ENCODE measurements at places on chromosomes 16 and 17.
A peak's percentile ranks its signal among the peaks of the same experiment; 100 is the strongest.

- DNase-seq = peak; percentile 15
Measured at GRCh38 chr17:58329810-58330537, 1.4 kb upstream of the TSPOAP1 start.

GRCh38 chr16:4404967-4405696 lies 11.3 kb downstream of the CORO7 start:
- DNase-seq = no peak

- DNase-seq = no peak
Measured at GRCh38 chr17:7982173-7982572, 20.2 kb upstream of the GUCY2D start.

DNA sequence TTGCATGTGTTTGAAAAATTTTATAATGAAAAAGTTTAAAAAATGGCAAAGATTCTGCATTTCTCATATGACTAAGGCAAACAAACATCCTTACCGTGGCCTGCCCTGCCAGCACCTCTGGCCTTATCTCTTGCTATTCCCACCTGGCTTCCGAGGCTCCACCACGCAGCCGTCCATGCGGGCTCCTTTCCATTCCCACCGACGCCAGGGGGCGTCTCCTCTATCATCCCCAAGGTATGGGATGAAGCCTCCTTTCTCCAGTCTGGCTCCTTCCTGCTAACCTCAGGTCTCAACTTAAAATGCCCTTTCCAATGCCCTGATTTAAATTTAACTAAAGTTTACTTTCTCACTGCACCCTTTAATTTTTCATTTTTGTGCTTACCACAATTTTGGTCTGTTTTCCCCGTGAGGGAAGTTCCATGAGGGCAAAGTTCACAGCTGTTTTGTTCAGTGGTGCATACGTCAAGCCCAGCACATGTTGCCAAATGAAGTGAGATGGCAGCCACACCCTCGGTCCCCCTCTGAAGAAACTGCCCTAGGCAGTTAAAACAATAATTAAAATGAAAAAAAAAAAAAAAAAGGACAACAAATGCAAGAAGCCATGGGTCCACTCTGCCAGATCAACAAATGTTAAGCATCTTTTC lies 13.3 kb upstream of the SDK2 start:
- no peak for DNase-seq

DNA sequence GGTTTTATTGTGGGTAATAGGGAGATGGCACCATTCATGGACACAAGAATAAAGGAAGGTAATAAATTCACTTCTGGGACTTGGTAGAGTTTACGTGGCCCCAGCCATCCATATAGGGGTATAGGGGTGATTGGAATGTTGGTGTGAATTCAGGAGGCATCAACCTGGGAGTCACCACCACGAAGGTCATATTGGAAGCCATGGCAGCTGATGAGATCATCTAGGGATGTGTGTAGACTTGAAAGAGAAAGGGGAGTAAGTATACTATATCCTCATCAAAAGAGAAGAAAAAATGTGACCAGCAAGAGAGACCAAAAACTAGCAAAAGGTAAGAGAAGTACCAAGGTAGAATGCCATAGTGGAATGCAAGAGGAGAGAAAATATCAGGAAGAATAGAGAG lies 26.6 kb upstream of the GINS3 start:
- DNase-seq = no peak

DNA sequence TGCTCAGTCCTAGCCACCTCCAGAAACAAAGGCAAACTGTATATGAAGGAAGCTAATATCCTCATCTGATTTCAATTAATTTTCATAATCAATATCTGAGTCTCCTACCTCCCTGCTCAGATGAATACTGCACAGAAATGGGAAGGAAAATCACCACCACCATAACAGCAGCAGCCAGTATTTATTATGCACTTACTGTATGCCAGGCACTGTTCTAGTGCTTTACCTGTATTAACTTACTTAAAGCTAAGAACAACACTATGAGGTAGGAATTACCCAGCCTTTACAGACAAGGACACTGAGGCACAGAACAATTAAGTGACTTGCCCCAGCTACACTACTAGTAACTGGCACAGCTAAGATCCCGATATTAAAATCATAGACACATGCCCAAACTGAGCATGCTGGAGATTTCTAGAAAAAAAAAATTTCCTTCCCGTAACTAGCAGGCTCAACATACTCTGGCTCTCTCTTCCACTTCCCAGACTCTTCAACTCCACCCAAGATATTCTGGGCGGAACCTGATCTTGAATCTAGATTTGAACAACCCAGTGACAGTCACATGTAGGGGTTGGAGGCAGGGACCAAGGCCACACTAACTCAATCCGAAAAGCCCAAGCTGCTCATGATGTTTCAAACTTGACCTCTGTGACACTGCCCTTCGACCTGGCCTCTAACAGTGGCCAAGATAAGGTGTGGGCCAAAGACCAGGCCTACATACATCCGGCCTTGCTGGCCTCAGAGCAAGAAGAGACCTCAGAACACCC lies 3.9 kb downstream of the TRIM25 start:
- DNase-seq = no peak

DNA sequence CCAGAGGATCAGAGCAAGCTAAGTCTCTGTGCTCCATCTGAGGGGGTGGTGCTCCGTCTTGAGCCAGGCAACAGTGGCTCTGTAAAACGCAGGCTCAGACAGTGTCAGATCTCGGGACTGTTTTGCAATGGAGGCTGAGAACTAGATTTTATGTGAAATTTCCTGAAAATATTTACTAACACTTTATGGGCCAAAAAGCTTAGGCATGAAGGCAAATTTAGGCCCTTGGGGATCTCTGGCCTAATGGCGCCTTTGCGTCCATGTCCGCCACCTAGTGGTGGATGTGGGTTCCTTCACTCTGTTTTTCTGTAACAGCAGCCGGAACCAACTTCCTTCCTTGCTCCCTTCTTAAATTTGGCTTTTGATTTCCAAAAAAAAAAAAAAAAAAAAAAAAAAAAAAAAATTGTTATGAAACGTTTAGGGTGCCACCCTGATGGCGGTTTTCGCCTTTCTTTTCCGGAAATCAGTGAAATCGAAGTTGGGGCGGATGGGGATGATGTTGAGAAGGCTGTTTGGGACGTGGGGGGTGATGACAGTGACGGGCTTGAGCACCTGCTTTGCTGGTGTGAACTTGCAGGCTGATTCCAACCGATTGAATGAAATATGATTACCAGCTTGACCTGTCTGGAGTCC lies 14.0 kb upstream of the ELAC2 start:
- peak; percentile 22 for DNase-seq

GRCh38 chr17:69913616-69914015 lies 161.4 kb upstream of the KCNJ16 start:
- no peak for DNase-seq

GRCh38 chr17:38746849-38747462 lies 1.2 kb downstream of the PCGF2 start:
- DNase-seq = no peak

GRCh38 chr16:28042811-28043210 lies 20.7 kb downstream of the GSG1L start:
- no peak for DNase-seq

- no peak for DNase-seq
Measured at GRCh38 chr17:57494443-57494842, 238.1 kb downstream of the MSI2 start.

DNA sequence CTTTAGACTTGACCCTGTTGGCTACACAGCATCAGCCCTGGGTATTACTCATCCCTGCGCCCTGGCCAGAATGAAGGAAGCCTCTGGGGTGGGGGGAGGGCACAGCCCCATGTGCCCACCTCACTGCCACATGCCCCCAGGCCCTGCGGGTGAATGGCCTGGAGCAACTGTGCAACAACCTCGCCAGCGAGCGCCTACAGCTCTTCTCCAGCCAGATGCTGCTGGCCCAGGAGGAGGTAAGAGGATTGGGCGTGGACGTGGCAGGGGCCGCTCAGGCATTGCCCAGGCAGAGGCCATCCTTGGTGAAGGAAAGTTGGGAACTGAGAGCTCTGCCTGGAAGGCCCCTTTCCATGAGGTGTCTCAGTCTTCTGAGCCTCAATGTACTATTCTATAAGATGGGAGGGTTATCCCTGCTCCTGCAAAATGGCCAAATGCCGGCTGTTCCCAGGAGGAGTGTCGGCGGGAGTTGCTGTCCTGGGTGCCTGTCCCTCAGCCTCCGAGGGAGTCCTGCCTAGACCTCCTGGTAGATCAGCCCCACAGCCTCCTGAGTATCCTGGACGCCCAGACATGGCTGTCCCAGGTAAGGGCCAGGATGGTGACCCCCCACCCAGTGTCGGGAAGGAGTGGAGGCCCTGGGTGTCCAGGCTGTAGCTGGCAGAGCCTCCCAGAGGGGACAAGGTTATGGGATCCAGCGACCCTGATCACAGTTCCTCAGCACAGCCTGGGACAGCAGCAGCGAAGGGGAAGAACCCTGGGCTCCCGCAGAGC lies 8.9 kb downstream of the MYO15B start:
- no peak for DNase-seq

GRCh38 chr17:53133876-53134275 lies 688.9 kb upstream of the KIF2B start:
- no peak for DNase-seq

- peak; percentile 79 for DNase-seq
Measured at GRCh38 chr16:3149630-3150345, 15.0 kb downstream of the ZNF213 start.

DNA sequence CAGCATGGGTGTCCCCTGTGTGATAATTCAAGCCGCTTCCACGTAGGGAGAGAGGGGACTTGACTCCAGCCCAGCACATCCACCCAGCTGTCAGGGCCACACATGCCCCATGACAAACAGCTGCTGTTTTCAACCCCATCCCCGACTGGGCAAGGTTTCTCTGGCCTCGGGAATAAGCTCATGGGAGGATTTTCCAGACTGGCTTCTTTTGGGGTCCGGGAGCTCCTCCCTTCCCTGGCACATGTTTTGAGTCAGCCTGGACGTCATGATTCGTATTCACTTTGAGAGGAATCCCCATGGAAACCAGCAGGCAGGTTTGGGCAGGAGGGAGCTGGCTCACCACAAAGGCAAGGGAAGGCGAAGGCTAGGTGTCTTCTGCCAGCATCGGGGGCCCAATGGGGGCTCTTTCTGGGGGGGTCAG lies 156.4 kb downstream of the CMIP start:
- no peak for DNase-seq

Data from GM12892 (cell line).